GM04504 (cell line): ENCODE measurements at places on chromosomes 2 and 18.

- no peak for DNase-seq
These were observed 6.0 kb upstream of the CRYBA2 start for GRCh38 chr2:218999021-218999880.

- no peak for DNase-seq
These were observed 3.5 kb downstream of the CTDP1 start for GRCh38 chr18:79682894-79683625.

GRCh38 chr2:239773228-239774141, 251.7 kb downstream of the NDUFA10 start:
- no peak for DNase-seq

DNA sequence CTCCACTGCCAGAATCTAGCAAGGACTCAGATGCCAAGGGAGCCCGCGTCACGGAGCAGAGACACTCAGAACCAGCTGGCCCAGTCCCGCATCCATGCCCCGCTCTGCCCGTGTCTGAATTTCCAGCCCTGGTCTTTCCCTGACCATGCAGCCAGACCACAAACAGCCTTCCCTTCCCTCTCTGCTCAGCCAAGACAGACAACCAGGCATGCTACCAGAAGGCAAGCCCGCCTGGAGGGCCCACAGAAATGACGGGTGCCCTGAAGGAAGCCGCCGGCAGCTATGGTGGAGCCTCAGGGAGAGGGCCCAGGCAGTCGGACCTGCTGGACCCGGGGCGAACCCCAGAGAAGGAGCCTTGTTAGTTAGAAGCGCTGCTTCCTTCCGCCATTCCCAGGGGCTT, 45.1 kb upstream of the MAL start:
- no peak for DNase-seq

DNA sequence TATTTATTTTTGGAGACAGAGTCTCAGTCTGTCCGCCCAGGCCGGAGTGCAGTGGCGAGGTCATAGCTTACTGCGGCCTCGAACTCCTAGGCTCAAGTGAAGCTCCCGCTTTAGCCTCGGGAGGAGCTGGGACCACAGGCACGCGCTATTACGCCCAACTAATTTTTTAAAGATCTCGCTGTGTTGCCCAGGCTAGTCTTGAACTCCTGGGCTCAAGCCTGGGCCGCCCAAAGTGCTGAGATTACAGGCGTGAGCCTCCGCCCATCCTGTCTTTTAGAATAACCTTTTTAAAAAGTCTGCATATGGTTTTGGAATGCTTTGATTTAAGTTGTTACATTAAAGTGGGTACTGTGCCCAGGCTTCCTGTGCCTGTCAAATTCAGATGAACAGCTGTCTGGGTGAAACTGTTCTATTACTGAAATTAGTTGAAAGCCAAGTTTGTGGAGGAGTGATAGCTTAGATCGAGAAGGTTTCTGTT, 944 bp downstream of the RAB3GAP1 start:
- DNase-seq, result no peak

DNA sequence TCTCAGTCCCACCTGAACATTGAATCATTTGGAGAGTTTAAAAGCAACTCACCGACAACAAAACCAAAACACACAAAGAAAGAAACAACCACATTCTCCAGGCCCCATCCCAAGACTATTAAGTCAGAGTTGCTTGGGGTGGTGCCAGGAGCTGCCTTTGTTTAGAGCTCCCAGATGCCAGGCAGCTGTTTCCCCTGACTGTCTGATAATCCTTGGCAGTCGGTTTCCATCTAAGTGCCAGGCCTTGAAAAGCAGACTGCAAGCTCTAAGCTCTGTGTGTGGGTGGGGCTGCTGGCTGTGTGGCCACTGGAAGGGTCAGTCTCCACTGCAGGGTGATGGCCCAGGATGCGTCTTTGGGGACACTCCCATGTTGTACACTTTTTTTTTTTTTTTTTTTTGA, 255.3 kb upstream of the AGAP1 start:
- DNase-seq, result peak; percentile 83

DNA sequence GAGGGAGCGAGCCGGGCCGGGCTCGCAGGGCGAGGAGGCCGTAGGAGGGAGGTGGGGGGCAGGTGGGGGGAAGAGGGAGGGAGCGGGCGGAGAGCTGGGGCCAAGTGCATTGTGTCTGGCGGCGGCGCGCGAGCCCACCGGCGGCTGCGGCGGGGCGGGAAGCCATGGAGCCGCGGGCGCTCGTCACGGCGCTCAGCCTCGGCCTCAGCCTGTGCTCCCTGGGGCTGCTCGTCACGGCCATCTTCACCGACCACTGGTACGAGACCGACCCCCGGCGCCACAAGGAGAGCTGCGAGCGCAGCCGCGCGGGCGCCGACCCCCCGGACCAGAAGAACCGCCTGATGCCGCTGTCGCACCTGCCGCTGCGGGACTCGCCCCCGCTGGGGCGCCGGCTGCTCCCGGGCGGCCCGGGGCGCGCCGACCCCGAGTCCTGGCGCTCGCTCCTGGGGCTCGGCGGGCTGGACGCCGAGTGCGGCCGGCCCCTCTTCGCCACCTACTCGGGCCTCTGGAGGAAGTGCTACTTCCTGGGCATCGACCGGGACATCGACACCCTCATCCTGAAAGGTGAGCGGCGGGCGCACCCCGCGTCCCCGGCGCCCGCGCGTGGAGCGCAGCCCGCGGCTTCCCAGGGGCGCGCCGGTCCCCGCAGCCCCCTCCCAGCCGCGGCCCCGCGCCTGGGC, at the start of gene TMEM178A:
Gene TMEM178A (plus strand): TSS at position 107 of the 680 bp plus-strand sequence. CDS start 58 bp downstream, at position 165.
- DNase-seq, result no peak

- DNase-seq, result no peak
These were observed 8.4 kb downstream of the PTMA start for GRCh38 chr2:231716666-231717280.

GRCh38 chr18:75200071-75200470, 8.9 kb downstream of the PTGR3 start:
- no peak for DNase-seq
